Non-pigmented ciliary epithelial cell (primary cell): ENCODE measurements at places on chromosomes 7 and 10.

GRCh38 chr7:150797661-150798060, 2.5 kb downstream of the TMEM176B start:
- no peak for DNase-seq

GRCh38 chr10:154348-154747, 19.1 kb downstream of the ZMYND11 start:
- no peak for DNase-seq

GRCh38 chr10:34769899-34770298, 45.2 kb downstream of the PARD3 start:
- DNase-seq, result no peak

DNA sequence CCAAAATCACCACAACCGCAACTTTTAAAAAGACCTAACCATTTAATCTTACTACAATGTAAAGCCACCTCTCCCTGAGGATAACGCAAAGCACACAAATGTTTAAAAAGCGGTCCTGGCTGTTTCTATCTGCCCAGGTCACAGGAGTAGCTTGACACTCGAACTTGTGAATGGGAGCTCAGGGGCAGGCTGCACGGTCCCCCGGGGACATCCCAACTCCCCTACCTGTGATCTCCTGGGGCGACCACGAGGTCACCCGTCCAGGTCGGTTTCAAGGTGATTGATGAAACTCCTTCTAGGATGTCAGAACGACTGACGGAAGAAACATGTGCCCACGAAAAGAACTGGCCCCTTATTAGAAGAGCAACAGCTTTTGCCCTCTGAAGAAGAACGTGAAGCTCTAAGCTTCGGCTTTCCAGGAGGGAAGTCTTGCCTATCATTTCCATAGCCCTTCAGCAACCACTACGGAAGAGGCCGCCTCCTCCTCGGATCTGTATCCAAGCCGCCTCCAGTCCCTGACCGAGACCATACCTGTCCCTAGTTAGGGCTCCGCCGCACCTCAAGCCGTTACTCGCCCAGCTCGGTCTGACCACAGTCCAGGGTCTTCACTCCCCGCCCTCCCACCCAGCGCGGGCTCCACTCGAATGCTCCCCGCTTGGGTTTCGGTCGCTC, 459 bp downstream of the CYCS start:
- DNase-seq, result no peak

GRCh38 chr7:1650363-1651030, 19.6 kb upstream of the ELFN1 start:
- no peak for DNase-seq

DNA sequence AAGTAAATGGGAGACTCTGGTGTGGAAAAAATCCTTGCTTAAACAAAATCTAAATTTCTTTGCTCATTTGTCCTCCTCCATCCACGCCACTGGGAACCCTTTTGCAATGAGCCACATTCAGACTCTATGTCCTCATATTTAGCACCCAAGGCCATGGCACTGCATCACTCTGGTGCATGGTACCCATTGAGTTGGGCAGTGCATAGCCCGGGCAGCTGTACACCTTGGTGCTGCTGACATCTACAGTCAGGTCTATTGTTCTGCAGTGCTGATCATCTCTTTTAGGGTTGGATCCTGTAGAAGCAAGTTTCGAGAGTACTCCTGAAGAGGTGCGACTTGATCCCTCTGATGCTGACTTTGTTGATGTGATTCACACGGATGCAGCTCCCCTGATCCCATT, 6.8 kb downstream of the PNLIPRP1 start:
- DNase-seq, result no peak

DNA sequence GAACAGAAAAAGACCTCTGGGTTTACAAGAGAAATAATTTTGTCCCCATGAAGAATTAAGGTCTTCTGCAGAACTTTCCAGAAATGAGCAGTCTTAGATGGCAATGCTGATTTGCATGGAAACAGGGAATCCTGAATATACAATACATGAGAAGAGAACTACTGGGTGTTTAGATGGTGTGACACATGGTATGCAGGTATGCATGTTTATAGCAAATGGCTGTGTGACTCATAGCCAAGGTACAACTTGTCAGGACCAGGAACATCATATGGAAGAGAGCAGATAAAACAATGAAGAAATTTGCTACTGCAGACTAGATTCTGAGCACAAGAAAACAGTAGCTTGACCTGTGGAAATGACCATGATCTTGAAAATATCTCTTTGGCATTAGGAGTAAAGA, 907.8 kb downstream of the GATA3 start:
- DNase-seq, result no peak

- no peak for DNase-seq
Measured at GRCh38 chr7:33075818-33076518, 13.4 kb upstream of the NT5C3A start.

GRCh38 chr7:99667179-99667578, 12.6 kb downstream of the CYP3A5 start:
- DNase-seq, result no peak

- no peak for DNase-seq
Measured at GRCh38 chr7:30660331-30661255, 21.7 kb downstream of the CRHR2 start.

- no peak for DNase-seq
Measured at GRCh38 chr10:118621304-118621942, 26.0 kb upstream of the PRLHR start.

- DNase-seq, result no peak
Measured at GRCh38 chr7:132592936-132593335, 16.7 kb upstream of the PLXNA4 start.

DNA sequence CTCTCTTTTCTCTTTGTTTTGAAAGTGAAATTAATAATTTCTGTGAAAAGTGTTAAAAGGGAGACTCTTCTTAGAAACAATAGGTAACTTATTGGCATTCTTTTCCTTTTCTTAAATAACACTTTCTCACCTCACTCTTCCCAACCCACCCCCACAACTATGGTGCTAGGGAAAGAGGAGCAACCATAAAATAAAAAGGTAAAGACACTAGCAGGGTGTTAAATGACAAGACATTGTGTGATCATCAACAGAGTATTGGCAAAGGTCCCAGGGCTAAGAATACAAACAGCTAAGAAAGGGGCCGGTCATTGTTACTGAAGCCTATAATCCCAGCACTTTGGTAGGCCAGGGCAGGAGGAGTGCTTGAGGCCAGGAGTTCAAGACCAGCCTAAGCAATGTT, 183.7 kb downstream of the NEBL start:
- DNase-seq, result no peak
